ENCODE measurements at places on chromosomes 2 and 18.
A peak's percentile ranks its signal among the peaks of the same experiment; 100 is the strongest.

- no peak for DNase-seq
These were observed 231.9 kb upstream of the RAB6C start for GRCh38 chr2:129747500-129748125.

DNA sequence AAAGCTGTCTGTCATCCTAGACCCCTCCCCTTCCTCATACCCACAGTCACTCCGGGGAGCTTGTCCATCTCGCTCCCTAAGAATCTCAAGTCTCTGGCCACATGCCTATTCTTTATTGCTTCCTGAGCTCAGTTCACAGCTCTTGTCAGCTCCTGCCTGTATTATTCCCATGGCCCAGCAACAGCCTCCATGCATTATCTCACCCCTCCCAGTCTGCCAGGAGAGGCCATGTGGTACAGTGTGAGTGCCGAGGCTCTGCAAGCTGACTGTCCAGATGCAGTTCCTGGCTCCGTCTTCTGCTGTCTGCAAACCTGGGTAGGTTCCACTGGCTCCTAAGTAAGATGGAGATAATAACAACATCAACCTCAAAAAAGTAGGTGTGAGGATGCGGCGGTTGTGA is 79.7 kb downstream of the MRPS9 start:
- no peak for DNase-seq

DNA sequence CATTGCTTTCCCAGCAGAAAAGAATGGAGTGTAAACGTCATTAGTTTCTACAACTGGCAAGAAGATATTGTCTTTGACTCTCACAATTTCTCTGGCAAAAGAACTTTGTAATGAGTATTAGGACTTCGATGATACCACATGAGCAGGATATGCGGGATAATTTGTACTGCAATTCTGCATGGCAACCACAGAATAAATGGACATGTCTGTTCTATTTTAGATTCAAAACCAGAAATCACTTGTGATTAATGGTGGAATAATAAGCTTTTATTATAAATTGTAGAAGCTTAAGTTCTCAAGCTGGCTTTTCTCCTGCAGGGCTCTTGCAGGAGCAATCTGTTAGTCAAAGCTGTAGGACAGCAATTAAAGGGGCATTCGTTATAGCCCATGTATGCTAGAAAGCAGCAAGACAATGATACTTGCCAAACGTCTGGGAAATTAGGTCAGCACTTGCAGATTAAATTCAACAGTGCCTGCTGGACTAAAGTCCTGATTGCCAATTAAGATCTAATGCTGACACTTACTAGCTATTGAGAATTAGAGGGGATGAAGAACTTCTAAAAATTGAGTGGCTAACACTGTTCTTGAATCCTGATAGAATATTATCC is 177.9 kb downstream of the PTH2R start:
- no peak for DNase-seq

DNA sequence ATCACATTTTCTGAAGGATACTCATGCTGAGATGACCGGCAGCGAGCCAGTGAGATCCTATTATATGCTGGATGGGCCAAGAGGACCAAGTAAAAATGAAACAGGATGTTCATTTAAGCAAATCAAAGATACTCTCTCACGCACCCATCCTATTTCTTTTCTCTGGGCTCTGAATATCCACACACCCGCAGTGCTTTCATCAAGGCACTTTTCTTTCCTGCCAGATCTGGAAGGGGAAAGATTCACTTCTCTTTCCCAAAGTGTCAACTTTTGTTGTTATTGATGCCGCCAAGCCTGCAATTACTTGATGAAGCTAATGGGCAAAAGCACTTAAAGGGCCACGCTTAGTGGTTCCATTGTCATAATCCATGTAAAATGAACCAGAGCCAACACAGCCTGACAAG is 191.9 kb upstream of the CHAC2 start:
- DNase-seq, result no peak

- DNase-seq, result no peak
These were observed 37.6 kb upstream of the CLASP1 start for GRCh38 chr2:121686902-121687301.

DNA sequence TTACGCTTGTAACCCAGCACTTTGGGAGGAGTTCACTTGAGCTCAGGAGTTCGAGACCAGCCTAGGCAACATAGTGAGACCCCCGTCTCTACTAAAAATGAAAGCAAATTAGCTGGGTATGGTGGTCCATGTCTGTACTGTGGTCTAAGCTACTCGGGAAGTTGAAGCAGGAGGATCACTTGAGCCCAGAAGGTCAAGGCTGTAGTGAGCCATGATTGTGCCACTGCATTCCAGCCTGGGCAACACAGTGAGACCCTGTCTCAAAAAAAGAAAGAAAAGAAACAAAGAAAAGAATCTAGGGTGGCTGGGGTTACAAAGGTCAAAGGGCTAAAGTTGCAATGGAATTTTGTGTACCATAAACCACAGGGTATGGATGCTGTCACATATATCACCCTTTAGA is 41.3 kb downstream of the KIF3C start:
- no peak for DNase-seq

GRCh38 chr2:64646007-64646880 is 7.5 kb downstream of the SERTAD2 start:
- DNase-seq, result peak; percentile 74

GRCh38 chr18:58222432-58223125 is 178.6 kb downstream of the NEDD4L start:
- peak; percentile 76 for DNase-seq

DNA sequence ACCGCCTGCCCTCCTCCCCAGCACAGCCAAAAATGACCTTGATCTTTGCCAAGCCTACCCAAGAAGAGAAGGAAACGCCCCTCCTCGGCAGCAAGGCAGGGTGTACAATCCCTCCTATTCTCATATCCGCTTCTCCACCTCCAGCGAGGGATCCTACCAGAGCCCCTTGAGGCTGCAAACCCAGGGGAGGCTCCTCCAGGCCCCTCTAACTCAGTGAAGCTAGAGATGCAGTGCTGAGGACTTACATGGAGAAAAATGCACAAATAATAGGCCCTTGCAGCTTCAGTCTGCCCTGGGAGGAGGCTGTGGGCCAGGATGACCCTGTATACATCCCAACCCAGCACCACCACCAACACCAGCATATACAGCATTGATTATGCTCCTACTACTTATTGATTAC is 46.9 kb upstream of the POMC start:
- DNase-seq, result no peak

GRCh38 chr2:206573793-206574192 is 68.5 kb upstream of the FAM237A start:
- no peak for DNase-seq

DNA sequence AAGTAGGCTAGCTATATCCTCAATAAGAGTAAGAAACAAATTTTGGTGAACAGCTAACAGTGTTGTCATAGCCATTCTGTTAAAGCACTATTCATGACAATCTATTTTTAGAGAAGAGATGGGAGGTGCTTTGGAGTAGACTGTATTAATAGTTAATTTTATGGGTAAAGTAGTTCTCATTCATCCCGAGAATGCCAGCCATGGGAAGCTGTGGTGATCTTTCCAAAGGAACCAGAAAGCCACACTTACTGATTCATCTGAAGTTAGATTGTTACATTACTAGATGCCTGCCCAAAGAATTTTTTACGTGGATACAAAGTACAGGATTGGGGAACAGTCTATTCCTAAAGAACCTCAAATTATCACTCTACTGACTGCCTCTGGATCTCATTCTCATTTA is 74.6 kb downstream of the ZRANB3 start:
- DNase-seq, result no peak

DNA sequence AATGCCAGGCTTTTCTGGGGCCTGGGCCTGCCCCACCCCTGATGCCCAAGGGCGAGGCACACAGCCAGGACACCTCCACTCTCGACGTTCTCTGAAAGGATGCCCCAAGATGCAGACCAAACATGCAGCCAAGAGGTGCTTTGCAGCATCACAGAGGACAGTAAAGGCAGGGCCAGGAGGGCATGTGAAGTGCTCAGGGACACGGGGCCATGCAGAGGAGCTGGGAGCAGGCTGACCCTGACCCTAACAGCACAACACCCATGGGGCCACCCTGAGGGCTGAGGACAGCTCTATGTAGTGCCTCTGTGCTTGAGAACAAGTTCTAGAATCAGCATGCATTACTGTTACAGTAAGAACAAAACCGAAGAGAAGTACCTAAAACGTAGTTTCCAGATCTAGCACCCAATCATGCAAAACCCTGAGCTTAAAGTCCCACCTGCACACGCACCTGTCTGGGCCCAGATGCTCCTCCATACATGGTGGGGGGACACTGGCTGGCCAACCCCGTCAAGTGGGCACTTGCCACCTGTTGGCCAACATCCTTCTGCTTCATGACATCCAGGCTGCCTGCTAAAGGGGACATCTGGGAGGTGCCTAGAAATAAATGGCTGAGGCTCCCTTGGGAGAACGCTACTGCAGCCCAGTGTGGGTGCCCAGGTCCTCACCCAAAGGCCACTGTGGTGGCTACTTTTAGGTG is 15.4 kb downstream of the HS6ST1 start:
- DNase-seq, result no peak

DNA sequence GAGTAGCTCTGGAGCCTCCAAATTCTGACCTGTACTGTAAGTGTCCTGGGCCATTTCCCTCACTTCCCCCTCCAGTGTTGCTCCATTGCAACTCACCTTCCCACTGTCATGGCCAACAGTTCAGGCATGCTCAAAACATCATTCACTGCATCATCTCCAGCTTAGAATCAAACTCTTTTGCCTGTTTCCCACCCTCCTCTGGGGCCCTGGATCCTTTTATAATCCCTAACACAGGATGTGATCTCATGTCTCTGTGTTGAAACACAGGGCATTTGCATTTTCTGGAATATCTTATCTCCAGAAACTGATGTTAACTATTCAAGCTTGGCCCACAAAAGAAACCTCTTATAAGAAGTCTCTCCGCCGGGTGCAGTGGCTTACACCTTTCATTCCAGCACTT is 3.0 kb downstream of the DPP4 start:
- no peak for DNase-seq

GRCh38 chr2:23411752-23412431 is 26.9 kb downstream of the KLHL29 start:
- peak; percentile 22 for DNase-seq

DNA sequence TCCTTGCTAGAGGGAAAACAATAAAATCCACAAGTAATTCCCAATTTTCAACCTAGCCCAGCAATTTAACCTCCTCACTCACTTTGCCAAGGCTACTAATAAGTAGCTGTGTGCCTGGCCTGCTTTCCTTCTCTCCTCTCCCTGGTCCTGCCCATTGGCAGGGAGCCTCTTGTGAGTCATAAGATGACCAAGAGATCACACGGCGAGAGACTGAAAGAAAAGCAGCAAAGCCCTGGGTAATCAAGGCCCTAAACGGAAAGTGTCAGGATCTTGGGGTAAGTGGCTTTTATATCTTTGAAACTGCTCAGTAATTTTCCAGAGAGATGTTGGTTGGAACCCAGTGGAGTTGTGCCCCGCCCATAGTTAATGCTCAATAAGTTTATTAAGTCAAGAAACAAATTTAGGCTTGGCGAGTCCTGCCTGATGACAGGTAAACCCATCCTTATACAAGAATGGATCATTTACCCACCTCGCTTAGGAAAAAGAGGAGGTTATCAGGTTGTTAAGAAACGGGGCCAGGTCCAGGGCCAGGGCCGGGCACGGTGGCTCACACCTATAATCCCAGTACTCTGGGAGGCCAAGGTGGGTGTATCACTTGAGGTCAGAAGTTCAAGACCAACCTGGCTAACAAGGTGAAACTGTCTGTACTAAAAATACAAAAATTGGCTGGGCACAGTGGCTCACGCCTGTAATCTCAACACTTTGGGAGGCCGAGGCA is 10.0 kb upstream of the ADAM17 start:
- DNase-seq, result peak; percentile 82

GRCh38 chr2:136116151-136116812 is 1.7 kb downstream of the CXCR4 start:
- DNase-seq, result no peak

DNA sequence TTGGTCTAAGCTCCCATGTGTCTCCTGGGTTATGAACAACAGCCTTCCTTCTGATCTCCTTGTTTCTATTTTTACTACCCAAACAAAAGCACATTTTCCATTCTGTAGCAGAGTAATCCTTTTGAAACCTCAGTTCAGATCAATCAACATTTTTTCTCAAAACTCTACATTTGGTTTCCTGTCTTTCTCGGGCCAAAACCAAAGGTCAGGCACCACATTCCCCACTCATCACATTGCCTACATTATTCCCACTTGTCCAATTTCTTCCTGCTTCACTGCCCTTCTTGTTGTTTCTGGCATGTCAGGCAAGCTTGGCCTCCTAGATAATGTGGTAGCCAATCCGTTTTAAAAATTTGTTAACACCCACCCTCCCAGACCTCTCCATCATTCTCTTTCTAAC is 196.8 kb downstream of the PPP1R1C start:
- DNase-seq, result no peak

DNA sequence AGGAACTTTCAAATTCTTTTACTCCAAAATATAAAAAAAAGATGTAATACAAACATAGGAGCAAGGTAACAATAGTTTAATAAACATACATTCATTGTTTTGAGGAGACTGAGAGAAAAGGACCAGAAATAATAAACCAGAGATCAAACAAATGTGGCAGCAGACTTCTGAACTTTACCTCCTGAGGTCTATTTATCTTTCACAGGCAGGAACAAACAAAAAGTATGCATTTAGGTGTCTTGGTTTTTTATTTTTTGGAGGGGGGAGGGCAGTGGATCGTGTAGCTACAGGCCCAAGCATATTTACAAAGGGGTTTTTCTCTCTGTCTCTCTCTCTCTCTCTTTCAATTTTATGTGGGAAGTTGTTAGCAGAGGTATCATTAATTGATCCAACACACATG is 5.6 kb downstream of the PPP4R1 start:
- DNase-seq, result no peak

DNA sequence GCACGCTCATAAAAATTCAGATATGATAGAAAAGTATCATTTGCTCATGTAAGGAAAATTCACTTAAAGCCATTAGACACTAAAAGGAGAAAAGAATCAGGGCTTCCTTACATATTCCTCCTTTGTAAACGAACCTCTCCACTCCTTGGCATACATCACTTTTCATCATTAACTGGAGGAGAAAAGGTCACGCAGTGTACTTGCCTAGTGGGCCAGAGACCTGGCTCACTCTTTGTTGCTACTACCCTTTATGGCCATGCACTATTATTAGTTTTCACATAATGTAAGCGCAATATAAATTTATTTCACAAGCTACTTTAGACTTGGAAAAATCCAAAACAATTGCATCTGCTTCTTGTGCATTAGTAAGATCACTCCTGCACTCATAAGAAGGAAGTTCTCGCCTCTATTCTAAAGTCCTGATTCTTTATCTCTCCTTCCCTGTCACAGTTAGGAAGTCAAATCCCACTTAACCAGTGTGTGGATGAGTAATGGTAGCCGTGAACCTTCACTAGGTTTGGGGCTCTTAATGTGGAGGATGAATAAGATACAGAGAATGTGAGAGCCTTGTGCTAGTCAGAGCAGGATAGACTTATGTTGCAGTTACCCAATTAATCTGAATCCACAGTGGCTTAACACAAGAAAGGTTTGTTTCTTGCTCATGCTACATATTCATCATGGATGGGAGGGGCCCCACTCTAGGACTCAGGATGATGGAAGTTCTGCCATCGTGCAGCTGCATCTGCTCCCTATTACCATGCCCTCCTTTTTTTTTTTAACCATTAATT is 115.0 kb upstream of the GLS start:
- peak; percentile 81 for DNase-seq

GRCh38 chr18:22745966-22746365 is 187.2 kb upstream of the RBBP8 start:
- DNase-seq, result no peak

All from kidney glomerular epithelial cell (primary cell).